Bone marrow (tissue), 2 donors: ENCODE measurements at places on chromosomes 2 and 18.

DNA sequence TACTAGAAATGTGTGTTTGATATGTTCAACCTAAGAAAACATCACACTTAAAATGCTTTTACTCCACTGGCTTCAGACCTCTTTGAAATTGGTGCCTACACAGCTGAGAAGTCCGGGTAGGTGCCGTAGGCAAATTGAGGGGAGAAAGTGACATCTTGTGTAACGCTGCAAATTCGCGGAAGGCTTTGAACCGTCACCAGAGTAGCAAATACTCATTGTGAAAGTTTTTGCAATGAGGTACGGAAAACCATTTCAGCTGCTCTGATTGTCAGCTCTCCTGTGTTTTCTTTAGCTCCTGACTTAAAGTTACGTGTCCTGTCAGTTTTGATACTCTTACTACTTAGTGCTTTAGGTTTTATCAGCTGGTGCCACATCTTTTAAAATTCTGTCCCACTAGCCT, 224.5 kb downstream of the FAM210A start:
- DNase-seq: no peak

GRCh38 chr2:54897420-54898310, 152.6 kb downstream of the RTN4 start:
- no peak for DNase-seq

DNA sequence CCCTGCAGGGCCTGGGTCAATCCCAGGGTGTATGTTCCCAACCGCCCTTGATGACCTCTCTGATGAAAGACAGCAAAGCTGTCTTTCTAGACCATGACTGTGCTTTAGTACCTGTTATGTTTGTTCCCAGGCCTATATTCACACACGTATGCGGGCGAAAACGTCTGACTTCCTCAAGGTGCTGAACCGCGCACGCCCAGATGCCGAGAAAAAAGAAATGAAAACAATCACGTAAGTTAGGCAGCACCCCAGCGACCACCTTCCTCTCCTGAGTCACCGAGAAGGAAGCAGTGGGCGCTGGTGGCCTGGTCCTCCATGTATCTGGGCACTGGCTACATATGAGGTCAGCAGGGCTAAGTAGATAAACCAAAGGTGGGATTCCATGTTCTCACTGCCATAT, 11.1 kb upstream of the GPBAR1 start:
- DNase-seq: no peak

- no peak for DNase-seq
These were observed 65.7 kb upstream of the CHMP1B start for GRCh38 chr18:11785444-11786055.

DNA sequence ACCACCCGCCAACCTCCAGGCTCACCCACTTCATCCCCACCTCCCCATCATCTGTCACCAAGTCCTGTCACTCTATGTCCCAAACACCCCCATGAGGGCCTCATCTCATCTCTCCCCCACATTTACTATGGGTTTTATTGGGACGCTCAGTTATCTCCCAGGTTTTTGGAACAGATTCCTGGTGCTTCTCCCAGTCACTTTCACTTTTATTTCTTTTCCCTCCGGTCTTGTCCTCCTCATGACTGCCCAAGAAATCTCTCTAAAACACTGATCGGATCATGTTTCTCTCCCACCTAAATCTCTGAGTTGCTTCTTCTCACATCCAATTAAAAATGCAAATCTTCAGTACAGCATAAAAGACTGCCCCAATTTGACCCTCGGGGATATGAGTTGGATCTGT, 273.1 kb downstream of the PHLPP1 start:
- DNase-seq: no peak

GRCh38 chr2:150963336-150963735, 298.3 kb downstream of the RBM43 start:
- no peak for DNase-seq

DNA sequence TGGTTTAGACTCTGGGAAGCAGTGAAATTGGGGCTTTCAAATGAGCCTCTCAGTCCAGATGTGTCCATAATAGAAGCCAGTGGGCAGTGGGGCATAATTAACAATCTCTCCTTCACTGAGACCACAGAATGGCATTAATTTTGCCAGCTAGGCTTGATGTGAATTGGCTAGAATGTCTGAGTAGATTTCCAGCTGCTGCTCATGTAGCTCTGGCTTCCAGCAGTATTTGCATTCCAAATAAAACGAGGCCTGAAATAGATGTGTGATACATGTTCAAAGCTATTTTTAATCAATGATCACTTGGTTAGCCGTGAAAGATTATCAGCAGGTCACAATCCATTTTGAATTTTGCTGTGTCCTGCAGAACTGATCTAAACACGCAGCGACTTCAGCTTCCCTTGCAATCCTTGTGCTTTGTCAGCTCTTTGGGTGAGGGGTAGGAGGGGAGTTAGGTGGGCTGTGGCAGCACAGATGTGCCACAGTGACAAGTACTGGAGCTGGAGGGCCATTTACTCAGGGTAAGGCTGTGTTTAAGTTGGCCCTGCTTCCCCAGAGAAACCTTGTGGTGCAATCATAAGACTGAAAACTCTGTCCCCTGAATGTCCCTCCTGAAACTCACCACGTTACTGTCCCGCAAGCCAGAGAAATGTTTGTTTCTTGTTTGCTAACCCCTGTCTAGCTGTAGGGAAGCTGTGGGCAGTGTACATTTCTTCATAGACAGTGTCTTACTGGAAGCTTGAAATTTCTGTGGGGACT, 56.9 kb upstream of the TMEM178A start:
- DNase-seq: no peak

- DNase-seq: no peak
These were observed 481.1 kb upstream of the HS6ST1 start for GRCh38 chr2:128799730-128800129.

GRCh38 chr18:1848716-1849115, 722.6 kb downstream of the METTL4 start:
- DNase-seq: no peak

- DNase-seq: no peak
These were observed 117.0 kb upstream of the RIOK3 start for GRCh38 chr18:23336101-23336500.

GRCh38 chr18:2916184-2916583, 69.4 kb downstream of the EMILIN2 start:
- DNase-seq: no peak

DNA sequence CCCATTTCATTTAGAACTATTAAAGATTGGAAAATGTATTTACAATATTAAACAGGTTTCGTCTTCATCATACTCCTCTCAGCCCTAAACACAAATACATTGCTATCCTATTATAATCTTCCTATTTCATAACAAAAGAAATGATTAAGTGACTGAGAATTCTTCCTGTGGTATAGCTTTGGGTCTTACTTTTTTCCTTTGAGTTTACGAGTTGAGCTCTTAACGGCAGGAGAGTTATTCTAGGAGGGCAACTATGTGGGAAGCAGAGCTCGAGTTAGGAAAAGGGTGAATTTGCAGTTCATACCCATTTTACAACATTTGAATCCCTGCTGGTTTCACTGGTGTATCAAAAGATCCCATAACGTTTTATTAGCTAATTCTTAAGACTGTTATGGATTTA, 105.0 kb downstream of the FIGN start:
- DNase-seq: no peak

- DNase-seq: no peak
These were observed 32.9 kb downstream of the KCNK3 start for GRCh38 chr2:26725521-26725820.

- DNase-seq: no peak
These were observed 53.2 kb downstream of the VWA3B start for GRCh38 chr2:98140210-98140609.

DNA sequence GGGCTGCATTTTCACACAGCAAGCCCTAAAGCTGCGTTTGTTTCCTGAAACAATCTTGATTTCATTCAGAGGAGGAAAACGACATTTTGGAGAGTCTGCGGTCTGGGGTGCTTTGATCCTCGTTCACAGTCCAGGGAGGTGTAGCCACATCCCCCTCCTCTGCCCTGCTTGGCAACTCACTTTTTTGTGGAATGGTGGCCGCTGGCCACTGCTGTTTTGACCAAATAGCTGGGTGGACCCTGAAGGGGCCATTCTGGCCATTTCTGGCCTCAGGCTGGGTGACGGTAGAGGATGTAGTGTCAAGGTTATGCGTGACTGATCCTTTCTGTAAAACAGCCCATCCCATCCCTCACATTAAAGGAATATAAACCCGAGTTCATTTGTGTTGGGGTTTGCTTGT, 62.2 kb downstream of the INPP4A start:
- no peak for DNase-seq

GRCh38 chr2:203689426-203690116, 16.9 kb upstream of the CD28 start:
- no peak for DNase-seq

GRCh38 chr18:32530947-32531651, 60.4 kb upstream of the GAREM1 start:
- no peak for DNase-seq

- no peak for DNase-seq
These were observed 19.7 kb upstream of the STPG4 start for GRCh38 chr2:47174733-47175361.

GRCh38 chr18:77013811-77014521, 118.6 kb downstream of the MBP start:
- DNase-seq: no peak

GRCh38 chr2:235402422-235402821, 91.4 kb upstream of the AGAP1 start:
- DNase-seq: no peak

GRCh38 chr2:152165780-152166179, 9.8 kb downstream of the STAM2 start:
- no peak for DNase-seq

DNA sequence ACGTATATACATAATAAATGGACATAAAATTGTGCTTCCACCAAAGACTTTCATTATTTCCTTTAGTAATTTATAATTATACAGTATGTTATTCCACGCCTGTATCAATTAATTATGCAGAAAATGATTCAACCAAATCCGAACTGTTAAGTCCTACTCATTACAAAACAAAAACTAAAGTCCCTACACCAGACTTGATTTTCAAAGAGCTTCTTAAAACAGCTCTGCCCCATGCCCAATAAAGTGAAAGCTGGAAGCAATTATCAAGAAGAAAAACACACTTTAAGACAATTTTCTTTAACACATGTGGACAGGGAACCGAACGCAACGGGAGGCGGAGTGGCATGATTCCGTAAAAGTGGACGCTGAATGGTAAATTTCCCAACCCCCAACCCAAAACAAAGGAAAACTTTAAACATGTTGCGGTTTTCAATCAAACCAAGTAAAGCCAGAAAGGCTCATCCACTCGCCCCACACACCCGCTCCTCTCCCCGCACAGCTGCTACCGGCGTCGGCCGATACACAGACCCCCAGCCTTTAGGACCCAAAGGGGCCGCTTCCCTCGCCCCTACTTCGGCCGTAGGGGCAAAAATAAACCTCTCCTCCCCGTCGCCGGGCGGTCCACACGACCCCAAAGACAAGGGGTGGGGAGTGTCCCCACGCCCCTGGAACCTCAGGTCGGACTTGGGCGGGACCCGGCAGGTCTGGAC, 705 bp downstream of the YES1 start:
- DNase-seq: no peak

GRCh38 chr2:130377491-130377890, 21.6 kb downstream of the PTPN18 start:
- DNase-seq: no peak

GRCh38 chr2:26555246-26556133, 77.6 kb upstream of the OTOF start:
- DNase-seq: no peak

DNA sequence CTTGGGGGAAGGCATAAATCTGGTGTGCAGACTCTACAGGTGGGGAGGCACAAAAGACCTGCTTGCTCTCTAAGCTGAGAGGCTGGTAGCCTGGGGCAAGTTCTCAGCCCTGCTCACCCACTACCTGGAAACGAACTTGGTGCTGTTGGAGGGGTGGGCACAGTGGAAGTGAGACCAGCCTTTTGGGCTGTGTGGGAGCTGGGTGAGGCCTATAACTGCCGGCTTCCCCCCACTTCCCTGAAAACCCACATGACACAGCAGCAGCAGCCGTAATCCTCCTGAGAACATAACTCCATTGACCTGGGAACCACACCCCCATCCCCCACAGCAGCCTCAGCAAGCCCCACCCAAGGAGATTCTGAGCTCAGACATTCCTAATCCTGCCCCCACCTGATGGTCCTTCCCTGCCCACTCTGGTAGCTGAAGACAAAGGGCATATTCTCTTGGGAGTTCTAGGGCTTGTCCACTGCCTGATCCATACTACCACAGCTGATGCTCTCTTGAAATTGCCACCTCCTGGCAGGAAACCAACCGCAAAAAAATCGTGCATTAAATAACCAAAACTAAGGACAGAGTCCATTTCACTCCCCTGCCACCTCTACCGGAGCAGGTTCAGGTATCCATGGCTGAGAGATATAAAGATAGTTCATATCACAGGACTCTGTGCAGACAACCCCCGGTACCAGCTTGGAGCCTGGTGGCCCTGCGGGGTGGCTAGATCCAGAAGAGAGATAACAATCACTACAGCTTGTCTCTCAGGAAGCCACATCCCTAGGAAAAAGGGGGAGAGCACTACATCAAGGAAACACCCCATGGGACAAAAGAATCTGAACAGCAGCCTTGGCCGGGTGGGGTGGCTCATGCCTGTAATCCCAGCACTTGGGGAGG, 178.1 kb downstream of the NDUFA10 start:
- DNase-seq: no peak

DNA sequence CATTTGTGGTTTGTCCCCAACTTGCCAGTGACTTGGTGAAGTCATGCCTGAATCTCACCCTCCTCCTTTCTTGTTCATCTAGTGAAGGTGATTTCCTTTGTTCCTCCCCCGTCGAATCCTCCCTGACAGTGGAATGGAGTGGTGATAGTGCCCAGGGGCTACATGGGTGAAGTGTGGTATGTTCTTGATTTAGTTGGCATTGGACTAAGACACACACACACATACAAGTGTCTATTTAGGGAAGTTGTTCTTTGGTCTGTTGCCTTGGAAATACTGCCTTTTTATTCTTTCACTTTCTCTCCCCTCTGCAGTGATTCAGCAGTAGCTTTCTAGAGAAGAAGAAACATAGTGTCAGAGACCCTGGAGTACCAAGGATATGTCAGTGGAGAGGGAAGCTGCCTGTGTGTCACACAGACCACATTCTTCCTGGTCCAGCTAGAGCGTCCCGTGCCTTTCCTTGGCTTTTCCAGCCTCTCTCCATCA, 10.9 kb downstream of the INPP4A start:
- DNase-seq: peak; percentile 93

GRCh38 chr2:157421964-157422363, 21.9 kb downstream of the CYTIP start:
- DNase-seq: no peak

DNA sequence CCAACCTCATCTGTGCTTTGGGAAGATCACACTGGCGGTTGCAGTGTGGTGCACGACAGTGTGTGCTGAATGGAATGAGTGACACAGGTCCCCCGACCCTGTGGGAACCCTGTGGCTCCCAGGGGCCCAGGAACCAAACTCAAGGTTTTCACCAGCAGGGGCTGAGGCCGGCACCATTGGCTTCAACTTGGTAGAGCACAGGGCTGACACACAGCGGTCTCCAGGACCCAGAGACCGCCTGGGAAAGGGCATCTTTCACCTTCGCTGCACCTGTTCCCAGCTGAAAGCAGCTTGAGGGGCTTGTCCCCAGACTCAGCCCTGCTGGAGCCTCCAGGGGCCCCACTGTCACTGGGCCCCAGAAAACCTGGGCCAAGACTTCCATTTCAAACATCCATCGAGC, 59.0 kb upstream of the ODC1 start:
- no peak for DNase-seq

GRCh38 chr18:38116716-38117115, 551.1 kb upstream of the CELF4 start:
- DNase-seq: no peak

GRCh38 chr18:3114451-3114850, 101.5 kb upstream of the LPIN2 start:
- DNase-seq: no peak
